Activated CD4-positive, alpha-beta T cell treated with anti-CD3 and anti-CD28 coated beads for 1 hour (primary cell): ENCODE measurements at places on chromosomes 12 and 14.
A peak's percentile ranks its signal among the peaks of the same experiment; 100 is the strongest.

- DNase-seq: no peak
Measured at GRCh38 chr14:47442211-47442610, 233.2 kb downstream of the MDGA2 start.

DNA sequence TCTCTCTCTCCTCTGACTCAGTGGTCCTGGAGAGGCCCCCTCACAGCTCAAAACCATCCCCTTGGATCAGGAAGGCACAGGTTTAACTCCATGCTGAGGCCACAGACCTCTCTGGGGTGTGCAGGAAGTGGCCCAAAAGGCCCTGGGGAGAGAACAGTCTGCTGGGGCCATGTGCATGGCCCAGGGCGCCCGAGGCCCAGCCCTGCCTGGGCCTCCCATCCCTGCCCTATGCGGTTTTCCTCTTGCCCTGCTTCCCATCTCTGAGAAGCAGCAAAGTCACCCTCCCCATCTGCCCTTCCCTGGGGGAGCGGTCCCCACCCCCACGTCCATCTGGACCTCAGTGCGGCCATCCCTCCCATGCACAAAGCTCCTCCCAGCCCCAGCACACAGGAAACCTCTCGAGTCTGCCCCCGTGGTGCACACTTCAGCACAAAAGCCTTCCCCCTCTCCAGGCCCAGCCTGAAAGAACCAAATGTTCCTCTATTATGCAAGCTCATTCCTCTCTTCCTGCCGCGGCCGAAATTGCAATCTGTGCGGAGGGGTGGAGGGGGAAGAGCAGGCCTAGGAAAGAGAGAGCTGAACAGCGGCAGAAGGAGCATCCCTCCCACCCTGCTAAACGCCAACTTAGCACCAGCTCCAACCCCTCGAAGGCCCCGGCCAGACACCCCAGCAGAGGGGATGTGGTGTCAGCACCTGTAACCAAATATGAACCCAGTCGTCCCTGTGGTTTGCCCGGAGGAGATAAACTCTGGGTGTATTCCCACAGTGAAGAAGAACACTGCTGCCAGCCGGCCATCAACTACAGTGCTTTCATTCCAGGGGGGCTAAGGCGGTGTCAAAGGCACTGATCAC is 108.5 kb downstream of the SCARB1 start:
- no peak for DNase-seq

DNA sequence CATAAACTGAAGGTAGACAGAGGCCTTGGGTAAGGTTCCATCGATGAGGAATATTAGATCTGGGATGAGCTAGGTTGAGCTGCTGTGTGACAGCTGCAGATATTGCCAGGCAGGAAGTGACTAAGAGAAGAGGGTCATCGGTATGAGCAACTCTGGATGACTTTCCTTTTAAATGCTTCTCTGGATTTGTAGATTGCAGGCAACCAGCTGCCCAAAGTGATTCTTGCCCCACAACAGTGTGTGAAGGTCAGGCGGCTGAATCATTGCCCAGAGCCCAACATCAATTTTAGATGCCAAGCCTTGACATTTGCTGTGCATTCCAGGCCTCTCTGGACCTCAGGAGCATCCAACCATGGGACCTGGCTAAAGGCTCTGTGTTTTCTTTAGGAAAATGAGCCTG is 255.9 kb downstream of the DPF3 start:
- no peak for DNase-seq

GRCh38 chr12:100442403-100442802 is 31.3 kb upstream of the NR1H4 start:
- no peak for DNase-seq

DNA sequence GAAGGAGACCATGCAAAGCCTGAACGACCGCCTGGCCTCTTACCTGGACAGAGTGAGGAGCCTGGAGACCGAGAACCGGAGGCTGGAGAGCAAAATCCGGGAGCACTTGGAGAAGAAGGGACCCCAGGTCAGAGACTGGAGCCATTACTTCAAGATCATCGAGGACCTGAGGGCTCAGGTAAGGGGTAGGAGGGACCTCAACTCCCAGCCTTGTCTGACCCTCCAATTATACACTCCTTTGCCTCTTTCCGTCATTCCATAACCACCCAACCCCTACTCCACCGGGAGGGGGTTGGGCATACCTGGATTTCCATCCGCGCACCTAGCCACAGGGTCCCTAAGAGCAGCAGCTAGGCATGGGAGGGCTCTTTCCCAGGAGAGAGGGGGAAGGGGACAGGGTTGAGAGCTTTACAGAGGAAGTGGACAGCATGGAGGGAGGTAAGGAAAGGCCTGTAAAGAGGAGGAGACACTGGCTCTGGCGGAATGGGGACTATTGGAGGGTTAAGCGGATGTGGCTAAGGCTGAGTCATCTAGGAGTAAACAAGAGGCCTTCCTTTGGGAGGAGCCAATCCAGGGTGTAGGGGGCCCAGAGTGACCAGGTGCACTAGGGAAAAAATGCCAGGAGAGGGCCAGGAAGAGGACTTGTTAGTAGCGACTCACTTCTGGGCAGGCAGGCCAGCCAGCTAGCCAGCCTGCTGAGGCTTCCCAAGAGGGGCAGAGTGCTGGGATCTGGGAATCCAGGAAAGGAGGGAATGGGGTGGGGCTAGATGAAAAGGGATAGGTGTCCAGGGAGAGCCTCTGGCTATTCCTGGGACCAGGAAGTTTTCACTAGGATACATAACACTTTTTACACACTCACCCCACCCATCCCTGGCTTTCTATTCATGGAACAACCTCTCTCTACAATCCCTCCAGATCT is 754 bp downstream of the KRT18 start:
- DNase-seq: no peak

GRCh38 chr12:27965966-27966365 is 6.6 kb downstream of the PTHLH start:
- DNase-seq: no peak

DNA sequence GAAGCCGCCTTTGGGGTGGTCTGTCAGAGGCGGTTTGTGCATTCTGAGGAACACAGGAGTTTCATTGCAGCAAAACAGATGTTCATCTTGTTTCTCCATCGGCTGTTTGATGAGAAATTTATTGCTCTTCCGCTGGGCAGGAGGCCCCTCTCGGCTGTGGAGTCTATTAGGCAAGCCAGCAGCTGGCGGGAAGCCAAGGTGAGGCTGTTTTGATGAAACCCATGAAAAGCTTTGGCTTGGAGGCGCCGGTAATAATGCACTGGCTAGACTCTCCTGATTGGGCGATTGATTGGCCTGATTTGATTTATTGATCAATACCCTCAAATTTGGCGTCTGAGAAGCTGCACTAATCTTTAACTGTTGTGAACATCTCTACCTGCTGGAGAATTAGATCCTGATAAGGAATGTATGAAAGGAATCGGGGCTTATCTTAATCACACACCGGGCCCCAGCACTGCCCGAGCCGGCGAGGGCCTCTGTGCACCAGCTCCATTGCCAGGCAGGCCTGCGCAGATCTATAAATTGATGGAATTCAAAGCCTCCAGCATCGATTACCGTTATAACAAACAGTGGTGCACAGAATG is 187.7 kb downstream of the PHETA1 start:
- DNase-seq: no peak

DNA sequence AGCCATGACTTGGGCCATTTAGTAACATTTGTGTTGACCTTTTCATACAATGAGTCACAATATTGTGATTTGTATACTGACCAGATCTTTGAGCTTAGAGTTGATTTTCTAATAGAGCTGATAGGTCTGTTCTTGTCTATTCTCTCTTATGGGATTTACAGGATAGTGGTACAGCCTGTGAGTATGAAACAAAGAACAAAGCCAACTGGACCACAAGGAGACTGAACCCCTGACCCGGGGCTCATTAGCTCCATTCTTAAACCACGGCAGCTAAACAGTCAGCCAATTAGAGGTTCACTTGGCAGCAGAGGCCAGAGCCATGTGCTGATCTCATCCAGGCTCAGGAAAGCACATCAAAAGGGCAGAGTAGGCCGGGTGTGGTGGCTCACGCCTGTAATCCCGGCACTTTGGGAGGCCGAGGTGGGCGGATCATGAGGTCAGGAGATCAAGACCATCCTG is 59.1 kb upstream of the GNPNAT1 start:
- DNase-seq: no peak

DNA sequence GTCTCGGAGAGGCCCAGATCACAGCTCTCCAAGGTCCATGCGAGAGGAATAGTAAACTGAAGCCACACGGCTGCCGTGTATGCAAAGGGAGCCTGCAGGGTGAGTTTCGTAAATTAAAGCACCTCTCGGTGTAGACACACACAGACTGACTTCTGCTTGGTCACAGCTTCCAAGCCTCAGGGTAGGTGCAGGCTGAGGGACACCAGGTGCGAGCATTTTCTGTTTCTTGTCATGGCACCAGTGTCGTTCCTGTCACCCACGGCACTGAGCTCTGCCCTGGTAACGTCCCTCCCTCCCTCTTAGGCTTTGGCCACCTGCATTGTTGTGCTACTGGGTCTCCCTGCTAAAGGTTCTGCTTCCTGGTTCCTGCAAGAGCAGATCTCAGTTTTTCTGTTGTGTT is 76.2 kb upstream of the DYNC1H1 start:
- DNase-seq: no peak

DNA sequence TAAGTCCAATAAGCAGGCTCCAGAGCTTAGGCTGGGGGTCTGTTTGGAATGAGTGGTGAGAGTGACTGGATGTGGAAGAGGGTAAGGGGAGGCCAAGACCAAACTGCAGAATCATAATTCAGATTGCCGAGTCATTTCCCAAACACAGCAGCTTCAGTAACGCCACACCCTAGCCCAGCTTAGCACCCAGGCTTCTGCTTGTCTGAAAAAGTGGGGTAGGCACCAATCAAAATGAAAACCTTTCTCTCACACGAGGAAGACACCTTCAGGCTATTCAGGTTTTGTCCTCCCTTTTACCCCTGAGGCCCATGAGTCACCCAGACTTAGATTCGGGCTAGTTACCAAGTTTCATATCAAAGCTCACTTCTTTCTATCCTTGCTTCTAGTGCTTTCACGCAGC is 306.1 kb downstream of the DAD1 start:
- no peak for DNase-seq

DNA sequence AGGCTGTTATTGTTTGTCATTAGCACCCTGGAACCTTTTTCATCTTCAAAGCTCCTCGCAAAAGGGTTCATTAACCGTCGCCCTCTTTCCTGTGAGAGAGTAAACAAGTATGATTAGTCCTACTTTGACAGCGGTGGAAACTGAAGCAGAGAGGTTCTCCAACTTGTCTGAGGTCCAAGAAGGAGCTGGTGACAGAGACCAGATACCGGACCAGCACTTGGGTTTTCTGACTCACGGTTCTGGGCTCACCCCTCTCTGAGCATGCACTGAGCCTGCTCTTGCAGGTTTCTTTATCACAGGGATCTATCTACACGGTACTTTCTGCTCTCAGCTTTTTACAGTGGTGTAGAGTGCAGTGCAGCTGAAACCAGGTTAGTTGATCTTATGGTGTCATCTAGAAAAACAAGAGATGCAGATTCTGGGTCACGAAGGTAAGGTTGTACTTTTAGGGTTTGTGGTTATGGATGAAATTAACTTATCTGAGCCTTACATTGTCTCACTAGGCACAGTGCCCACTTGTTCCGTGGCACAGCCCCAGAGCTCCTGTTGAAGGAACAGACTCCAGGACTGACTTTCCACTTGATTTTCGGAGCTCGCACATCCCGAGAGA is 62.1 kb downstream of the PPP2R5C start:
- peak; percentile 65 for DNase-seq

DNA sequence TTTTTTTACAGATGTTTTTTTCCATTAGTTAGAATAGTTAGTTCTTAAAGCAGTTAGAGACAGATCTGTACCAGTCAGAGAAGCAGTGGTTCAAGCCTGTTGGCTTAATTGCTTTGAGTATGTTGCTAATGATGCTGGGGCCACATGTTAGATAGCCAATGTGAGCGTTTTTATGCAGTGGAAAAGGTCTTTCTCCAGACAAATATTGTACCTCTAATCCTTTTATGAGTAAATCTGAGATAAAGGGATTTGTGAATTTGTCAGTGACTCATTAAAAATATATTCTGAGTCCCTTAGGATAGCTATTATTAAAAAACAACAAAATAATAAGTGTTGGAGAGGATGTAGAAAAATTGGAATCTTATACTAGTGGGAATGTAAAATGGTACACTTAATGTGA is 154.2 kb downstream of the MSRB3 start:
- DNase-seq: no peak

DNA sequence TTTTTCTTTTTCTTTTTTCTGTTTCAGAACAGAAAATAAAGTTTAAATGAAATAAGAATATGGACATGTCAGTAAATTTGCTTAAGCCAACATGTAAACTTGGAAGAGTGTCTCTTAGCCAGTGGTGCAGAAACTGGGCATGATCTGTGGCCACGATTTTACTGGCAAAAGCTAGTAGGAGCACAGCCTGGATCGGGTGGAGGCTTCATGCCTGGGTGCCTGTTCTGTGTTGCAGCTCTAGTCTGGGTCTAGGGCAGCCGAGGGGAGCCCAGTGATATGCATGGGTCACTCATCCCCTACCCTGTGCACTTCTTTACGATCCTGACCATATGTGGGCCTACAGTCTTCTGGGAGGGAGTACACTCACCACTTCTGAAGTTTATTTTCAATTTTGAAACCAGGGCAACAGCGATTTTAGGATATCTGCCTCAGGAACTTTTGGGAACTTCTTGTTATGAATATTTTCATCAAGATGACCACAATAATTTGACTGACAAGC is 45.6 kb upstream of the SMCO2 start:
- no peak for DNase-seq

DNA sequence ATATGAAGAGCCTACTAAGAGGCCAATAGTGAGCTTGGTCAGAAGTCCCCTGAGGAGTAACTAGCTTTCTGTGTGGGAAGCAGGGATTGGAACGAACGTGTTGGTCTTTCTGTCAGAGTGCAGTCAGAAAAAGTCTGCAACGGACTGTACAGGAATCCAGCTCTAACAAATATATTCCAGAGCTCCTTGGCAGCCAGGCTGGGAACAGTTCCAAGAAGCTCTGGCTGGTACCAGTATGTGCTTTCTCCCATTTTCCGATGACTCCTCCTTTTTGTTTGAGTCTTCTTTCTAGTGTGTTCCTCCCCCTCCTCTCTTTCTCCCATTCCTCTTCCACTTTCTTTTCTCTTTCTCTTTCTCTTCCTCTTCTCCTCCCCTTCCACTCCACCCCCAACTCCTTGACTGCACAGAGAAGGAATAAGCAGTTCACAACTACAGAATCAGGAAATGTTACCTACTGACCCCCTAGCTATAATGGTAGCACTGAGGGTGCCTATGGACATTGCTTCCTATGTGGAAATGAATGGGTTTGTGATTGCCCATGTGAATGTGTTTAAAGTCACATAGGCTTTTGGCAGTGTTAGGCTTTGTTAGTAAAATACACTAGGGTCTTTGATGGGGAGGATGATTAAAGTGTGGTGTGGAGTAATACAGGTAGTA is 59.9 kb downstream of the TTLL5 start:
- no peak for DNase-seq

DNA sequence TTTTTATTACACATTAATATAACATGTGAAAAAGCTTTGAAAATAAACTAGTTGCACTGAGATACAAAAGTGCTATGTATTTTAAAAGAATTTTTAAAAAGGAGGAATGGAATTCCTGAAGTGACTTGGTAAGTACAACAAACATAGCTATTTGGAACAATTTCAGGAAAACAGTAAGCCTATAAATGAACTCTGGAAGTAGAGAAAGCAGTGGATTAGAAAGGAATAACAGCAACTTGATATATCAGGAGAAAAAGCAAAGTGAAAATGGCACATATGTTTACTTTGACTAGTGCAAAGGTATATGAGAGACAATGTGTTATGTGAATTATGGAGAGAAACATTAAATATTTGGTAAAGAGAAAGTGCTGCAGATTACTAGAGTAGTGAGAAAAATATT is 811.7 kb downstream of the C12orf50 start:
- no peak for DNase-seq

GRCh38 chr14:101225157-101226152 is 321.9 kb upstream of the RTL1 start:
- no peak for DNase-seq
